GM23338 (cell line): ENCODE measurements at places on chromosomes 5 and 9.

- DNase-seq: peak; percentile 69
Observed at GRCh38 chr5:126544087-126544740, 50.8 kb downstream of the ALDH7A1 start.

DNA sequence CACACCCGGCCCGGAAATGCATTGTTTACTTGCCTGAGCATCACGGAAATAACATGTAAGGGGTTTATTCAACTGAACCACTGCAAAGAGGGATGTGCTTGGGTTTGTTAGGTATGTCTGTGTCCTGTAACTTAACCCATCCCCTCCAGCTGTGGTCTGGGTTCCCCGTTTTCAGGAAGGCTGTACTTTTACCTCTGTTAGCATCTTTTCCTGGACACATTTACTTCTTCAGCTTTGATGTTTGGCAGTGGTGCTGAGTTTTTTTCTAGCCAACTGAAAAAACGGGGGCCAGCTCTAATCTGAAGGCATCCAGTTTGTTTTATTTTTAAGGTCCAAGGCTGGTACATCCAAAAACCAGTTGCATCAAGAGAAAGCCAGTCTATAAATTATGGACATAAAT is 561.8 kb downstream of the BNC2 start:
- DNase-seq: no peak

GRCh38 chr5:146751781-146752401 is 126.7 kb downstream of the PPP2R2B start:
- no peak for DNase-seq

GRCh38 chr9:83451308-83451707 is 86.9 kb downstream of the FRMD3 start:
- no peak for DNase-seq

DNA sequence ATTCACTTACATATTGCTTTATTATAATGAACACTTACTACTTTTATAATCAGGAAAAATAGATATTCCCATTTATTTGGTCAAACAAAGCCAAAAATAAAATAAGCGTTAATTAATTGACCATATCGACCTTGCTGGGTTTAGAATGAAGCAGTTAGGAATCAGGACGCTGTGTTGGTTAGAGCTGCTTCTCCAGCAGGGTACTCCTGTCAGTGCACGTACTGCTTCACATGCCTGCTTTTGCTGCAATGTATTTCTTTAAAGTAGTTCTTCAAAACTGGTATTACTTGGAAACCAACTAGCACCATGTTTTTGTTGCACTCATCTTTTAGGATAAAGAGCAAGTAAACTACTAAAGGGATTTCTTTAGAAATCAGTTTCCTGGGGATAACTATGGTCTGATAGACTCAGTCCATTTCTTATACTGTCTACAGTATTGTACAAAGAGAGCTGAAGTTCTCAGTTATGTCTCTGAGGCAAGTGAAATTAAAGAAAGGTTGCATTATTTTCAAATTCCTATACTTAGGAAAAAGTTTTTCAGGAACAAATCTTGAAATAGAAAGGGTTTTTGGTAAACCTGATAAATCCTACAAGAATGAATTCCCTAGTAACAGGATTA is 6.8 kb upstream of the TRMO start:
- DNase-seq: no peak
